ENCODE measurements at places on chromosomes 6 and 20. TPM values are rescaled to one million over a fixed set of nuclear protein-coding genes. Genes with fewer than 3 reads are reported as not detected.

MYCT1 gene
- total RNA-seq = 4.5 TPM

SCGN gene
- total RNA-seq = 5.0 TPM

PHIP gene
- total RNA-seq = 22.4 TPM

CHRNA4 gene
- not detected for total RNA-seq

MAS1 gene
- total RNA-seq = under 0.01 TPM

VIP gene
- 0.25 TPM for total RNA-seq

GPX6 gene
- not detected for total RNA-seq

DNMT3B gene
- total RNA-seq = 2.8 TPM

GFOD1 gene
- total RNA-seq = 16.8 TPM
